HT-29 (cell line): ENCODE measurements at places on chromosomes 2 and 18.
A peak's percentile ranks its signal among the peaks of the same experiment; 100 is the strongest.

- DNase-seq: peak; percentile 31
Measured at GRCh38 chr2:238895891-238896600, 48.2 kb downstream of the TWIST2 start.

DNA sequence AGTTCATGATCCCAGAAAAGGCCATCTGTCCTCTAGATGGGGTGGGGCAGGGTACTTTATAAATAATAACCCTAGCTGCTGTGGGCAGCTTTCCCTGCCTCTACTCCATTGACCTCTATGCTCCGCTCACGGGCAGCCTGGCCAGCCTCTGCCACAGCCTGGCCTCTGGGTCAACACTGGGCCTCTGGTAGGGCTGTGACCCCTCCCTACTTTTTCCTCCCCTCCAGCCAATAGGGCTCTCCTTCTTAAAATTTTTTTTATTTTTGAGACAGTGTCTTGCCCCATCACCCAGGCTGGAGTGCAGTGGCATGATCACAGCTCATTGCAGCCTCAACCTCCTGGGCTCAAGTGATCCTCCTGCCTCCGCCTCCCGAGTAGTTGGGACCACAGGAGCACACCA, 4.1 kb upstream of the GAREM2 start:
- DNase-seq: no peak

GRCh38 chr2:117943013-117943672, 70.7 kb downstream of the CCDC93 start:
- DNase-seq: no peak

- DNase-seq: no peak
Measured at GRCh38 chr2:84306361-84306760, 152.7 kb downstream of the SUCLG1 start.

DNA sequence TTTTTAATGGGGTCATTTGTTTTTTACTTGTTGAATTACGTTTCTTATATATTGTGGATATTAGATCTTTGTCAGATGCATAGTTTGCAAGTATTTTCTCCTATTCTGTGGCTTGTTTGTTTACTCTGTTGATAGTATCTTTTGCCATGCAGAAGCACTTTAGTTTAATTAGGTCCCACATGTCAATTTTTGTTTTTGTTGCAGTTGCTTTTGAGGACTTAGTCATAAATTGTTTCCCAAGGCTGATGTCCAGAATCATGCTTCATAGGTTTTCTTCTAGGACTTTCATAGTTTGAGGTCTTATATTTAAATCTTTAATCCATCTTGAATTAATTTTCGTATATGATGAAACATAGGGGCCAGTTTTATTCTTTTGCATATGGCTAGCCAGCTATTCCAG, 13.2 kb downstream of the PIKFYVE start:
- DNase-seq: no peak

- DNase-seq: no peak
Measured at GRCh38 chr2:173909846-173910245, 55.3 kb downstream of the SP3 start.

GRCh38 chr2:164839914-164840457, 1.6 kb downstream of the COBLL1 start:
- peak; percentile 56 for DNase-seq
